ENCODE measurements at places on chromosomes 1 and 21.

- no peak for DNase-seq
These were observed 257.6 kb downstream of the TTLL7 start for GRCh38 chr1:83741348-83741747.

DNA sequence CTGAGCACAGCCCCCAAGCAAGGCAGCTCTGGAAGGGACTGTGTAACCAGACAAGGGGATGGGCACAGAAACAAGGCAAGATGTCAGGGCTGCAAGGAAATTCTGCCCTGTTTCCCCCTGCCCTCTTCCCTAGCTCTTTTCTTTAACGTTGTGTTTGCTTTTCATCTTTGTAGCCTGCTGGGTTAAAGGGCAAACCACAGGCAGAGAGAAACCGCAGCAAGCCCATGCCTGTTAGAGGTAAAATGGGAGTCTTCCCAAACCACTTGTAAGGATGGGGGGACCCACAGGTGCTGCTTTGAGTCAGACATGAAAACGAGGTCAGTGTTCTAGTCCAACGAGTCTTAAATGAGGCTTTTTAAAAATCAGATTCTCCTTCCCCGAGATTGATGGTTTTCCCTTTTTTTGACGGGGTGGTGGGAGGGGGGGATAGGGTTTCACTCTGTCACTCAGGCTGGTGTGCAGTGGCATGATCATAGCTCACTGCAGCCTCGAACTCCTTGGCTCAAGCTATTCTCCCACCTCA is 13.3 kb downstream of the TGFBR3 start:
- DNase-seq = no peak

DNA sequence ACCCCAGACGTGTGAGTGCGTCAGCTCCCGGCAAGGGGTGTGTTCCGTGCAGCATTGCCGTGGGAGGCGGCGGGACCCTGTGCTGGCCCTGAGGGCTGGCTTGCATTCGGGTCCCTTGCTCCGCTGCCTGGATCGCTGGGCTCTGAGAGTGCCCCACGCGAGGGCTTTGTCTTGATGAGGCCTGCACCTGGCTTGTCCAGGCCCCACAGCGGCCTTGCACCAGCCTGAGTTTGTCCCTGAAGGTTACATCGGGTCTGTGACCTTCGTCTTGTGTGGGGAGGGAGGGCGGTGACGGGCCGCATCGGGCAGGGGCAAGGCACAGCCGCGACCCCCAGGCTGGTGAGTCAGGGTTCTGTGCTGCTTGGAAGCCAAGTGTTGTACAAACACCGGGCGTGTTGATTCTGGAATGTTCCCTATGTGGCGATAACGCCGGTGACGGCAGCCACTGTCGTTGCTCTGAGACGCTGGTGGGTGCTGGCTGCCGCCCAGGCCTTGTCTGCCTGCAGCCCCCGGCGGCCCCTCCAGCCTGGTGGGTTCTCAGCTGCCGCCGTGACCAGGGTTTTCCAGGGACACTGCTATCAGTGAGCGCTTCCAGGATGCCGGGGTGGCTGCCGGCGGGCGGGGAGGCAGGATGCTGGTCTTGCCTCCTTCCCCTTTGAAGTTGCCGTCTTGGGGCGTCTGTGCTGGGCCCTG is 42.9 kb downstream of the SLX9 start:
- DNase-seq = no peak

- DNase-seq = no peak
These were observed 27.0 kb downstream of the SERTAD4 start for GRCh38 chr1:210259561-210259960.

DNA sequence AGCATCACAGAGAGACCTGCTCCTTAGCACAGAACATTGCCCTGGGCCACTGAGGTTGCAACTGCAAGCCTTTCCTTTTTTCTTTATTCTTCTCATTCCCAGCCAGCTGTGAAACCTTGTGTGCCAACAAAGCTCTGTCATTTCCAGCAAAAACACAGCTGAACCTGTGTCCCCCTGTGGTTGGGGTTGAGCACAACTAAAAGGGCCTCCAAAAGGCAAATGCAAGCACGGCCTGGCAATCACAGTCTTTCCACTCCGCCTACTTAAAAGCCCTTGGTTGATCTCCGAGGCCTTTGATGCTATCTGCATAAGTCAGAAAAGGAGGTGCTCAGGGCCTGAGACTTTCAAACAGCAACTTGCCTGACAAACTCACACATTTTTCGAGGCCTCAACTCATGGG is 32.7 kb downstream of the SUSD4 start:
- DNase-seq = no peak

- peak; percentile 15 for DNase-seq
These were observed 554 bp downstream of the ZNF281 start for GRCh38 chr1:200409203-200409760.

- DNase-seq = no peak
These were observed 9.7 kb downstream of the ZNF692 start for GRCh38 chr1:248849152-248849551.

- DNase-seq = no peak
These were observed 50.0 kb downstream of the FOXO6 start for GRCh38 chr1:41411229-41411628.

DNA sequence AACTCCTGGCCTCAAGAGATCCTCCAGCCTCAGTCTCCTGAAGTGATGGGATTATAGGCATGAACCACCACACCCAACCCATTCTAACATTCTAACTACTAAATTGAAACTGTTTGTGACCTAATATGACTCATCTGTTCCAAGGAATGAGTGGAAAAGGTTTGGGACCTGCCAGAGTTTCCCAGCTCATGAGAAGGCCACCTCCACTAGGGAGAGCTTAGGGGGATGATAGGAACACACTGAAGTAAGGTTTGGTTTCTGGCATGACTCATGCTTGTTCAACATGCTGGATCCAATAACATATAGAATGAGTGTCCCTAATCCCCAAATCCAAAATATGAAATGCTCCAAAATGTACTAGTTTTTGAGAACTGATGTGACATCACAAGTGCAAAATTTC is 18.9 kb upstream of the SCAF4 start:
- DNase-seq = no peak

- DNase-seq = no peak
These were observed 13.5 kb downstream of the FUCA1 start for GRCh38 chr1:23854568-23854967.

GRCh38 chr1:209587789-209588188 is 4.3 kb downstream of the CAMK1G start:
- no peak for DNase-seq

DNA sequence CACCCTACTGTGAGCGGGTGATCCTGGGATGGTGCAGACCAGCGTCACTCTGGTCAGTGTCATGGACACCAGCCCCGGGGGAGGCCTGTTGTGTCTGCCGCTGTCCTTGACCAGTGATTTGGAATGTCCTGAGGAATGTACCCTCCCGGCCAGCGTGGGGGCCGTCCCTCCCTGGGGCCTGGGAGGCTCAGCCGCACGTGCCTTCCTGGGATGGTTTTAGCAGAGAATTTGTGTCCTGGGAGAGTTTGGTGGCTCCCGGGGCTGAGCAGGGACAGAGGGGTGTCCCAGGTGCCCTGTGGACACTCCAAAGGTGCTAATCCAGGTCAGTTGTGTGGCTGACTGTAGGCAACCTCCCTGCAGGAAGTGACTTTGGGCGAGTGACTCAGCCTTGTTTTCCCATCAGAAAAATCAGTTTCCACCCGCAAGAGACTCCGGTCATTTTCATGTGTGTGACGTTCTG is 6.2 kb downstream of the ARHGEF16 start:
- DNase-seq = no peak

- no peak for DNase-seq
These were observed 1.4 kb downstream of the NHLH1 start for GRCh38 chr1:160367934-160368923.

DNA sequence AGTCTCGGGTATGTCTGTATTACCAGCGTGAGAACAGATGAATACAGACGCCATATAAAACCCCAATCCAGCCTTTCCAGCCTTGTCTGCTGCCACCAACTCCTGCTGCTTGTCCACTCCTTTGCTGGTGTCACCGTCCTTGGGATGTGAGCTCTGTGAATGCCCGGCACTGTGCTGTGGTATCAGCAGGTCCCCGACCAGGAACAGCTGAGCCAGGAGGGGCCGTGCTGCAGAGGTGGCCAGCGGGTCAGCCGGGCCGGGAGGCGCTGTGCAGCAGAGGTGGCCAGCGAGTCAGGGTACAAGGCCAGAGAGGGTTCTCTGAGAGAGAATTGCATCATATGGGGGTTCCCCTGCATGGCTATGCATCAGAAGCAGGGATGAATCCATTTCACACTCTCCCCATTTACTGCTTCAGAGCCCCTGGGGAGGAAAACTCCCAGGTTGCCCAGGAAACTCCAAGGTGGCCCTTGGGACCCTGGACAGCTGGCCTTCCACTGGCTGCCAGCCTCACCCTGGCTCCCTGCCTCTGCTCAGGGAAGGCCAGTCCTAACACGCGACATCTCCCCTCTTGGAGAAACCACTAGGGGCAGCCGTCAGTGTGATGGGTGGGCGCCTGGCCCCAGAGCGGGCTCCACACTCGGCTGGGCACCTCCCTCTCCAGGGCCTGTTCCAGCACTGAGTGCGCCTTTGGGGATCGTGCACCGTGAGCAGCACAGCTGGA is 122.4 kb upstream of the COL6A1 start:
- no peak for DNase-seq

DNA sequence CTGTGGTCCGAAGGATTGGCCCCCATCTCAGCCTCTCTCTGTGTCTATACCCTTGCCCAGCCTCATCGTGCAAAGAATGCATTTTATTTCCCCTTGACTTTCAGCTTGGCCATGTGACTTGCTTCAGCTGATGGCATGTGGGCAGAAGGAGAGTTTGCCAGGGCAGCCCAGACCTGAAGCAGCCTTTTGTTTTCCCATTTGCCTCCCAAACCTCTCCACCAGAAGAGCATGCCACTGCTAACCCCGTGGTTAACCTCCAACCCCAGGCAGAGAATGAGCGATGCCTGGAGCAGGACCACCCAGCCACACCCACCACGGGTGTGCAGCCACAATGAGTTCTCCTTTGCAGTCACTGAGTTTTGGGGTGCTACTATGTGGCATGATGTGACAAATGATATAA is 136.4 kb downstream of the SETD4 start:
- no peak for DNase-seq

DNA sequence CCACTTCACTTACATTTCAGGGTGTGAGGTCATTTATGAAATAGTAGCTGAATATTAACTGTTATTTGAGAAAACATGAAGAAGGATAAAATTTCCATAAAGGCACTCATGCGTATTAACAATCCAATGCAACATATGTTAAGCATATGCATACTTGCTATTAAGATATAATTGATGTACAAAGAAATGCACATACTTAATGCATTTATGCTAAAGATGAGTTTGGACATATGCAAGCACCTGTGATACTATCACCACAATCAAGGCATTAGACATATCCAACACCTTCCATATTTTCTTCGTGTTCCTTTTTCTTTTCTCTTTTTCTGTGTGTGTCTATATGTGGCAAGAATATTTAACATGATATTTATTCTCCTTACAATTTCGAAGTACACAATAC is 464.8 kb upstream of the BRINP3 start:
- DNase-seq = no peak

DNA sequence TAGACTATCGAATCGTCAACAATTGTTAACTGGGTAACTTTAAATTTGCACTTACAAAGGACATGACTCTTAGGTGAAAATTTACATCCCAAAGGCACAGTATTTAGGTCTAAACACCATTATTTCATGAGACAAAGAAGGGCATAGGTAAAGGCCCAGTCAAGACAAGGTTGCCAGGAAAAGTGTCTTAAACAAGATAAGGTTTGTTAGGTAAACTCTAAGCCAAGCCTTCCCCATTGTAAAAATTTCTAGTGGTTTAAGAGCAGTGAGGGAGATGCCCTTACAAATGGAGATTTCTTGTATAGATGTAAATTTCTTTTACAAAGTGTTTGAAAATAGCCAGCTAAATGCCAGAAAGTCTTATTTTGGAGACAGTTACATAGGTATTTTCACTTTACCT is 36.9 kb upstream of the FNBP1L start:
- no peak for DNase-seq

GRCh38 chr1:37765916-37766664 is 1.2 kb upstream of the EPHA10 start:
- DNase-seq = no peak

DNA sequence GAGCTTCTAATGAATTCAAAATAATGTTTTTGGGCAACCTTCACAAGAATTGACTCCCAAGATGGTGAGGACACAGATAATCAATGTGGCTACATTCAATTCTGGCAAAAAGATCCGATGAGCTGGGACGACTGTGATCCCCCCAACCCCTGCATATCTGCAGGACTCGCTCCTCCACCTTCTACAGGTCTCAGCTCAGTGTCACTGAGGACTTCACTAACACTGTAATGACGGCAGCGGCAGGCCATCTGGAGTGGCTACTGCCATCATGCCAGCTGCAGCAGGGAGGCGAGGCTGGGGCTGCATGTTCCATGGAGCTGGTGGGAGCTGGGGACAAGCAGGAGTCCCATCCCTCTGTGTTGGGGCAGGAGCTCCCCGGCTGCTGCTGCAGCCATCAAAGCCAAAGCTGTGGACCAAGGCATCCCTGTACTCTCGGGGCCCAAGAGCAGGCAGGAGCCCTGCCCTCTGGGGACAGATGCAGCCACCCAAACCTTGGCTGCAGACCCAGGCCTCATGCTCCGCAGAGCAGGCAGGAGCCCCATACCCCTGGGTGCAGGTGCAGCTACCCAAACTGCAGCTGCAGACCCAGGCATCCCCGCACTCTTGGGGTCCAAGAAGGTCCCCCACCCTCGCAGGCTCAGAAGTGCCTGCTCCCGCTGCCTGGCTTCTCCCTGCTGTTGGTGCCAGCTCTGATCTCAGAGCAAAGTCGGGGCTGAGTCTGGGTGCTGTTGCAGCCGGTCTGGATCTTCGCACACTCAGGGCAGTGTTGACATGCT is 12.2 kb upstream of the DHRS3 start:
- DNase-seq = no peak

DNA sequence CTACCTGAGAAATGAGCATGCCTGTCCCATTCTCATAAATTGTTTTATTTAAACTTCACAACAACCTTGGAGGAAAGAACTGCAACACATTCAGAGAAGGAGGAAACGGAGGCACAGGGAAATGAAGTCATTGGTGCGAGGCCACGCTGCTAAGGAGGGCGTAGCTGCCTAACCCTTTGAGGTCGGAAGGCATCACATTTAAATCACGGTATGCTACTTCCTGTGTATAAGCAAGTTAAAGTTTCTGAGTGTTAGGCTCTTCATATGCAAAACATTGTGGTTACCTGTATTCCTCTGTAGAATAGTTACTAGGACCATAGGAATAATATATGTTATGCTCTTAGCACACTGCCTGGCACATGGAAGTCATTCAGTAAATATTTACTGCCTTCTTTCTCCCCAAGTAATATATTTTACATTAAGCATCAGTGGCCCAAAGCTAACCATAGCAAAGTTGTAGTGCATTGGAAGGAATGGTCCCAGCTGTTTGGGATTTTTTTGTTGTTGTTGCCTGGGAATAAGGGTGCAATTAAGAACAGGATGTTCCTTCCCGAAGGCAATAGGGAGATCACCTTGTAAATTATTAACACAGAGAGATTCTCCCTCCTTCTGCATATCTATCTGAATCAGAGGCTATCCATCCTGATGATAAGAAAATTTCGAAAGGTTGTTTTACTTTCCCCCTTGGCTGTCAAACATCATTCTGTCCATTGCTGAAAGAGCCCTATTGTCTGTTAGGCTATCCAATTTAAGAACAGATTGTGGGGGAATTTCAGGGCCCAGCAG is 192.2 kb upstream of the C8B start:
- DNase-seq = no peak

All from stimulated activated CD8-positive, alpha-beta memory T cell treated with anti-CD3 and anti-CD28 coated beads, Interleukin-7, amount 100 ng/mL, for 48 hours (primary cell).